ENCODE measurements at places on chromosomes 5 and 9. TPM values are rescaled to one million over a fixed set of nuclear protein-coding genes. Genes with fewer than 3 reads are reported as not detected.

GRCh38 chr9:108045851-108046250, 556.3 kb upstream of the KLF4 start:
- H3K4me3 ChIP-seq = no peak overlapping the region
- H3K36me3 ChIP-seq = no peaks in the 10 kb centered on the region
- no peaks in the 10 kb centered on the region for H3K4me1 ChIP-seq

- H3K4me3 ChIP-seq = no peak overlapping the region
- no peaks in the 10 kb centered on the region for H3K36me3 ChIP-seq
- no peak for DNase-seq
- H3K27ac ChIP-seq = no peak overlapping the region
These were observed 23.3 kb upstream of the PLPPR1 start for GRCh38 chr9:101005246-101005645.

GRCh38 chr5:160573318-160573717, 151.7 kb downstream of the PTTG1 start:
- H3K4me3 ChIP-seq = no peak overlapping the region
- H3K27ac ChIP-seq = no peak overlapping the region
- H3K4me1 ChIP-seq = no peaks in the 10 kb centered on the region
- H3K36me3 ChIP-seq = no peaks in the 10 kb centered on the region
- DNase-seq = no peak
- no peaks in the 10 kb centered on the region for H3K27me3 ChIP-seq

CANX gene
- total RNA-seq = 318 TPM

OLFM1 gene
- not detected for total RNA-seq

STOM gene
- total RNA-seq = 11.3 TPM

RMND5B gene
- total RNA-seq = 57.2 TPM

- H3K4me3 ChIP-seq = no peak overlapping the region
- H3K36me3 ChIP-seq = no peaks in the 10 kb centered on the region
- DNase-seq = no peak
- H3K27ac ChIP-seq = no peak overlapping the region
These were observed 29.5 kb upstream of the ANKRD18A start for GRCh38 chr9:38649731-38650363.

C9orf43 gene
- total RNA-seq = 0.76 TPM

ASB6 gene
- 20.1 TPM for total RNA-seq

- H3K4me1 ChIP-seq = no peaks in the 10 kb centered on the region
- H3K36me3 ChIP-seq = no peaks in the 10 kb centered on the region
- DNase-seq = no peak
- no peaks in the 10 kb centered on the region for H3K27me3 ChIP-seq
- no peak overlapping the region for H3K27ac ChIP-seq
These were observed 166.1 kb downstream of the MACROH2A1 start for GRCh38 chr5:135232958-135233357.

ZNF454 gene
- not detected for total RNA-seq

DNA sequence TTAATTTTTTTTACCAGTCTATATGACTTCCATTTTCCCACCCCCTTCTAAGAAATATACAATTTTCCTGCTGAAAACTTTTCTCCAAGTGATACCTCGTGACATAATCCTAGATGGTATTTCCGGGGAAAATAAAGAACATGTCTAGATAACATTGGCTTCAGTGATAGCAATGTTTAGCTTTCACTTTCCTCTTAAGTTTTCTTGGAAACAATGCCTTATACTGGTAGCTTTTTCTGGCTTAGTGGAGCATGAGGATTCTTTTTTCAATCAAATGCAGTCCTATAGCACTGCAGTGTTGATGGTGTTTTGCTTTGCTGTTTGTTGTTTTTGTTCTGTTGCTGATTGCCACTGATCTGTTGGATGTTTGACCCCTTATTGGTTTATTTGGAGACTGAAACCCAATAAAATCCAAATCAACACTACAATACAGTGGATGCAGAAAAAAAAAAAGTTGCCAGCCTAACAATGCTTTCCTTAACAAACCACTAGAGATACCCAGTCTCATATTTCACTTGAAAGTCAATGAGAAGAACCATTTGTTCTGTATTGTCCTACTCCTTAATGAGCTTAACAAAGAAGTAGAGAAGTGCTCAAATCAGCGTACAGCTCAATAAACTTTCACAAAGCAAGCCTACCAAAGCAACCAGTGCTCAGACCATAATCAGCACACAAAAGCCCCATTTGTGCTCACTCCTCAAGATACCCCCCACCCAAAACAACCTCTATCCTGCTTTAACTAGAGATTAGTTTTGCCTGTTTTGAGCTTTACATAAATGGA, 74.2 kb upstream of the GRAMD2B start:
- no peaks in the 10 kb centered on the region for H3K4me1 ChIP-seq
- no peaks in the 10 kb centered on the region for H3K36me3 ChIP-seq
- no peak for DNase-seq
- H3K27ac ChIP-seq = no peak overlapping the region

DNA sequence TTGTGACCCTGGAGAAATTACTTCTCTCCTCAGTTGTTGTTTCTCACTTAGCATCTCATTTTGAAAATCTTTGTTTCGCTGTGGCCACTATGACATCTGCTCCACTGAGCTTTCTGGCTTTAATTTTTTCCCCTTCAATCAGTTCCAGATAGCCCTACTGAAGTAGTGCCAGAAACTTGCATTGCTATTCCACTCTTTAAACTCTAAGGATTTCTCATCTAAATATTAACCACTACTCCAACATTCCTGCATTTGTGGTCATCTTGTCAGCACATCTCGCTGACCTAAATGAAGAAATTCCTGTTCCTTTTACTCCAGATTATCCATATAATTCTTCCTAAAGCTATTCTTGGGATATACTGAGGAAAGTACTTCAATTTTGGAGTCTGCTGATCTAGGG, 15.3 kb upstream of the NOL6 start:
- no peak for DNase-seq
- H3K27me3 ChIP-seq = peaks cover 6% of the 10 kb centered on the region
- H3K4me1 ChIP-seq = no peaks in the 10 kb centered on the region
- no peak overlapping the region for H3K27ac ChIP-seq

PCDHGA11 gene
- total RNA-seq = 1.1 TPM

ACOT12 gene
- not detected for total RNA-seq

DNA sequence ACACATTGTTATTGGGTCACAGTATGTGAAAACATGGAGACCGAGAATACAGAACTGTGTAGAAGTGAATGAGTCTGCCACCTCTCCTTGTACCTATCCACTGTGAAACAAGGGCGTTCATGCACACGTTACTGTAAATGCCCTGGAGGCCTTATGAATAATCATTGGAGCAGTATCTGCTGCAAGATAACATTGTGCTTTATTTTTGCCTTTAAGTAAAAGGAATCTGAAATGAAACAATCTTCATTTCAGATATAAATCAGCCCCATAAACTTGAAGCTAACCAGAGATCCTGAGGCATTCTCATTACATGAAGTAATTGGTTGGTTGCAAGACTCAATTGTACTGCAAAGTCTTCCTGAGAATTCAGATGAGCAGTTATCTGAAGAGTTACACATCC, 419.6 kb downstream of the KDM4C start:
- H3K27me3 ChIP-seq = no peaks in the 10 kb centered on the region
- no peak overlapping the region for H3K4me3 ChIP-seq

- H3K27me3 ChIP-seq = no peaks in the 10 kb centered on the region
- H3K4me1 ChIP-seq = peaks cover 32% of the 10 kb centered on the region
- DNase-seq = no peak
- H3K36me3 ChIP-seq = peaks cover 26% of the 10 kb centered on the region
- no peak overlapping the region for H3K27ac ChIP-seq
- no peak overlapping the region for H3K4me3 ChIP-seq
These were observed 6.5 kb downstream of the SLC35A4 start for GRCh38 chr5:140571105-140571504.

DNA sequence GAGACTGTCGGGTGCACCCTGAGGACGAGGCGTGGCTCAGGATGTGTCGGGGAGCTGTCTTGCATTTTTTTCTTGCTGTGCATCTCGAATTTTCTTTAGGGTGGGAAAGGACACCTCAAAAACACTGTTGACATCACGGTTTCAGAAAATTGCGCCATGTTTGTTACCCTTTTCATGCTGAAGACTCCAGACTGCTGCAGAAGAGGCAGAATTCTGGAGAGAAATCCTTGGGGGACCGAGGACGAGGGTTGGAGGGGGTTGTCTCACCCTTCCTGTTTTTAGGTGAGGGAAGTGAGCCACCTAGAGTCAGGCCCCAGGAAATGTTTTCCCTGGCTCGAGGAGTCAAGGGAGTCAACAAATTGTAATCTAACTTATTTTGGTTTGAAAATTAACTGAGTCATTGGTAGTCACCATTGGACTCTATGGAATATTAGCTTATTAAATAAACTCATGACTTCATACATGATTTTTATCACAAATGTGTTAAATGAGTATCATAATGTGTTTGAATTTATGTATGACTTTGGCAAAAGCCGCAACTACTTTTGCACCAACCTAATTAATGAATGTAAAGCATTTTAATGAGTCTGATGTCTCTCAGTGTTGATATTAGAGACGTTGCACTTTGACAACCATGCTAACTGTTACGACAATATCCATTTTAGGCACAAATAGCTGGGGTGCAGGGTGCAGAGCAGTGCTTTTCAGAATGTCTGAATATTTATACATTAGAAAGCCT, 724 bp upstream of the LYSMD3 start:
- peak overlapping the region; percentile 100 for H3K4me3 ChIP-seq
- peaks cover 31% of the 10 kb centered on the region for H3K4me1 ChIP-seq
- H3K27me3 ChIP-seq = peaks cover 22% of the 10 kb centered on the region

GRCh38 chr5:171999877-172000276, 6.6 kb downstream of the FBXW11 start:
- no peaks in the 10 kb centered on the region for H3K27me3 ChIP-seq
- H3K4me3 ChIP-seq = peak overlapping the region; percentile 56
- DNase-seq = no peak
- peaks cover 18% of the 10 kb centered on the region for H3K36me3 ChIP-seq
- H3K27ac ChIP-seq = peak overlapping the region; percentile 84
- H3K4me1 ChIP-seq = peaks cover 90% of the 10 kb centered on the region

- H3K27ac ChIP-seq = no peak overlapping the region
- no peak overlapping the region for H3K4me3 ChIP-seq
- H3K27me3 ChIP-seq = no peaks in the 10 kb centered on the region
These were observed 696.2 kb upstream of the COX7C start for GRCh38 chr5:85921590-85921989.

ACER2 gene
- 2.0 TPM for total RNA-seq

- DNase-seq = no peak
- no peak overlapping the region for H3K4me3 ChIP-seq
- no peaks in the 10 kb centered on the region for H3K27me3 ChIP-seq
- no peak overlapping the region for H3K27ac ChIP-seq
- H3K36me3 ChIP-seq = no peaks in the 10 kb centered on the region
These were observed 25.2 kb upstream of the PTGER4 start for GRCh38 chr5:40654377-40654991.

DNA sequence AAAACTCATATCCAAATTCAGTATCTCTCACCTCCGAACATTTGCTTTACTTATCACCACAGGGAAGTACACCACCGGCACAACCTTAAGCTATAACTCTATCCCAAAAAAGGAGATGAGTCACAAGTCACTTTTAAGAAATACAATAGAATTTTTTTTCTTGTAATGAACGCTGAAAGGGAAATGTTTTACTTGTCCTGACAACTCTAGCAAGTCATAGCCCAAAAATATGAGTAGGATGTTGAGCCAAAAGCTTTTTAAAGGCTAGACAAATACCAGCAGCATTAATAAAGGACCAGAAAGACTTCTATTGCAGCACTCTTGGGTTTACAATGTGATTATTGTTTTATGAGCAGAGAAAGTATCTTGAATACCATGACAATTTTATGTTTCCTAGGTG, 147.3 kb upstream of the FST start:
- H3K4me1 ChIP-seq = no peaks in the 10 kb centered on the region
- no peaks in the 10 kb centered on the region for H3K36me3 ChIP-seq
- no peaks in the 10 kb centered on the region for H3K27me3 ChIP-seq
- no peak overlapping the region for H3K4me3 ChIP-seq
- no peak overlapping the region for H3K27ac ChIP-seq

CD274 gene
- total RNA-seq = 47.4 TPM

- no peak for DNase-seq
- H3K27ac ChIP-seq = no peak overlapping the region
- H3K36me3 ChIP-seq = no peaks in the 10 kb centered on the region
- no peak overlapping the region for H3K4me3 ChIP-seq
- no peaks in the 10 kb centered on the region for H3K27me3 ChIP-seq
- H3K4me1 ChIP-seq = no peaks in the 10 kb centered on the region
These were observed 80.9 kb downstream of the PRR16 start for GRCh38 chr5:120545007-120545406.

GRCh38 chr9:100505564-100506159, 32.7 kb downstream of the TMEFF1 start:
- no peak overlapping the region for H3K27ac ChIP-seq
- no peaks in the 10 kb centered on the region for H3K36me3 ChIP-seq
- peaks cover 2% of the 10 kb centered on the region for H3K27me3 ChIP-seq
- DNase-seq = peak; percentile 26
